ENCODE measurements at places on chromosomes 7 and 10. TPM values are rescaled to one million over a fixed set of nuclear protein-coding genes. Genes with fewer than 3 reads are reported as not detected.

The GBX1 gene
- not detected for polyA plus RNA-seq

The FFAR4 gene
- not detected for polyA plus RNA-seq

The AKR1B1 gene
- polyA plus RNA-seq, result 350 TPM

The PDZD7 gene
- 5.0 TPM for polyA plus RNA-seq

The GPRIN2 gene
- polyA plus RNA-seq, result not detected

The MYOF gene
- 0.38 TPM for polyA plus RNA-seq

The CDHR3 gene
- 3.6 TPM for polyA plus RNA-seq

The CFAP43 gene
- polyA plus RNA-seq, result 1.8 TPM

The IFIT1B gene
- polyA plus RNA-seq, result not detected

The ZNF727 gene
- 9.8 TPM for polyA plus RNA-seq

The MALRD1 gene
- polyA plus RNA-seq, result 4.6 TPM

The IFIT5 gene
- 11.0 TPM for polyA plus RNA-seq

The HOXA5 gene
- not detected for polyA plus RNA-seq

The ANKRD1 gene
- not detected for polyA plus RNA-seq

The ELOVL3 gene
- polyA plus RNA-seq, result 1.8 TPM

The ABCA13 gene
- not detected for polyA plus RNA-seq

The VKORC1L1 gene
- polyA plus RNA-seq, result 18.9 TPM

The OR2A5 gene
- polyA plus RNA-seq, result not detected

The DENND2A gene
- polyA plus RNA-seq, result 0.99 TPM

The OPN1SW gene
- polyA plus RNA-seq, result 0.97 TPM

The ITPRID1 gene
- not detected for polyA plus RNA-seq

The TRA2A gene
- polyA plus RNA-seq, result 158 TPM

The EPO gene
- polyA plus RNA-seq, result not detected

The ADAM8 gene
- polyA plus RNA-seq, result not detected

The RPEL1 gene
- not detected for polyA plus RNA-seq

The GPAM gene
- 2.8 TPM for polyA plus RNA-seq

The ARMS2 gene
- polyA plus RNA-seq, result not detected

The FKBP6 gene
- polyA plus RNA-seq, result not detected

The GTF2IRD1 gene
- polyA plus RNA-seq, result 41.3 TPM

The SAP25 gene
- polyA plus RNA-seq, result not detected

The SLC13A1 gene
- not detected for polyA plus RNA-seq

The PARG gene
- 9.1 TPM for polyA plus RNA-seq

The ADRA2A gene
- polyA plus RNA-seq, result 1.6 TPM

The PTPN20 gene
- 30.1 TPM for polyA plus RNA-seq

The PTF1A gene
- polyA plus RNA-seq, result not detected

The ANAPC16 gene
- polyA plus RNA-seq, result 91.8 TPM

The KAZALD1 gene
- polyA plus RNA-seq, result not detected

The RARRES2 gene
- 1.3 TPM for polyA plus RNA-seq

The LRRD1 gene
- not detected for polyA plus RNA-seq

The ACSL5 gene
- not detected for polyA plus RNA-seq

The TLX1 gene
- polyA plus RNA-seq, result not detected

The GAD2 gene
- 53.2 TPM for polyA plus RNA-seq

The FAM241B gene
- polyA plus RNA-seq, result 18.0 TPM

The TRIM24 gene
- polyA plus RNA-seq, result 7.8 TPM

The LYZL1 gene
- not detected for polyA plus RNA-seq

The CD36 gene
- polyA plus RNA-seq, result 0.32 TPM

The ARHGAP19 gene
- 2.8 TPM for polyA plus RNA-seq

The OPN4 gene
- not detected for polyA plus RNA-seq

The LRRTM3 gene
- polyA plus RNA-seq, result 1.7 TPM

The CARD11 gene
- polyA plus RNA-seq, result not detected

The GRID2IP gene
- 1.2 TPM for polyA plus RNA-seq

The UTF1 gene
- not detected for polyA plus RNA-seq

The RBP4 gene
- 8.2 TPM for polyA plus RNA-seq

Measured in Purkinje cell (primary cell).